ENCODE measurements at places on chromosomes 7 and 10.

DNA sequence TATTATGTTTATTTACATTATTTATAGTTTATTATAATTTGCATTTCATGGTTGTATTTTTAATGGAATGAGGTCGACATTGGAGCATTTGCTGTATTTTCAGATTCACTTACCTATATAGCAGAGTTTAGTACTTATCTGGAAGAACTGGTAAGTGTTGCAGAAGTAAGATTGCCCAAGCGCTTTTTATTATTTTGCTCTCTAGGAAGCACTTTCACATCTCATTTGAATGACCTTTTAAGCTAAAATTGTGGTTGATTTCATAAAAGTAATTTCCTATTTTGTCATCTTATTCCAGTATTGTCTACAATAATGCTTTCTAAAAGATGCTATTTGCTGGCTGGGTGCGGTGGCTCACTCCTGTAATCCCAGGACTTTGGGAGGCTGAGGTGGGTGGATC lies 28.6 kb downstream of the SEC61A2 start:
- no peak for DNase-seq

- no peak for DNase-seq
Measured at GRCh38 chr10:132169766-132170560, 16.8 kb upstream of the DPYSL4 start.

DNA sequence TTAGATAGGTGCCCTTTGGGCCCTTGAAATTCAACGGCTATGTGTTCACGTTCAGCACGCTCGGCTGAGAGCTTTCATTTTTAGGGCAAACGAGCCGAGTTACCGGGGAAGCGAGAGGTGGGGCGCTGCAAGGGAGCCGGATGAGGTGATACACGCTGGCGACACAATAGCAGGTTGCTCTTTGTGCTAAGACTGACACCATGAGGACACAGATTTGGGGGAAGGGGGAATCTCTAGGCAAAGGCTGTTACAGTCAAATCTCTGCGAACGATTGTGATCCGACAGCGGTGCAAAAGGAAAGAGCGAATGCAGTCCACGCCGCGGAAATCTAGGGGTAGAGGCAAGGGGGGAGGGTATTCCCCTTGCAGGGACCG lies 667 bp downstream of the KLLN start:
- DNase-seq: peak; percentile 61

- DNase-seq: no peak
Measured at GRCh38 chr7:69764147-69764546, 165.9 kb downstream of the AUTS2 start.

- DNase-seq: no peak
Measured at GRCh38 chr10:127115100-127115499, 81.3 kb downstream of the INSYN2A start.

DNA sequence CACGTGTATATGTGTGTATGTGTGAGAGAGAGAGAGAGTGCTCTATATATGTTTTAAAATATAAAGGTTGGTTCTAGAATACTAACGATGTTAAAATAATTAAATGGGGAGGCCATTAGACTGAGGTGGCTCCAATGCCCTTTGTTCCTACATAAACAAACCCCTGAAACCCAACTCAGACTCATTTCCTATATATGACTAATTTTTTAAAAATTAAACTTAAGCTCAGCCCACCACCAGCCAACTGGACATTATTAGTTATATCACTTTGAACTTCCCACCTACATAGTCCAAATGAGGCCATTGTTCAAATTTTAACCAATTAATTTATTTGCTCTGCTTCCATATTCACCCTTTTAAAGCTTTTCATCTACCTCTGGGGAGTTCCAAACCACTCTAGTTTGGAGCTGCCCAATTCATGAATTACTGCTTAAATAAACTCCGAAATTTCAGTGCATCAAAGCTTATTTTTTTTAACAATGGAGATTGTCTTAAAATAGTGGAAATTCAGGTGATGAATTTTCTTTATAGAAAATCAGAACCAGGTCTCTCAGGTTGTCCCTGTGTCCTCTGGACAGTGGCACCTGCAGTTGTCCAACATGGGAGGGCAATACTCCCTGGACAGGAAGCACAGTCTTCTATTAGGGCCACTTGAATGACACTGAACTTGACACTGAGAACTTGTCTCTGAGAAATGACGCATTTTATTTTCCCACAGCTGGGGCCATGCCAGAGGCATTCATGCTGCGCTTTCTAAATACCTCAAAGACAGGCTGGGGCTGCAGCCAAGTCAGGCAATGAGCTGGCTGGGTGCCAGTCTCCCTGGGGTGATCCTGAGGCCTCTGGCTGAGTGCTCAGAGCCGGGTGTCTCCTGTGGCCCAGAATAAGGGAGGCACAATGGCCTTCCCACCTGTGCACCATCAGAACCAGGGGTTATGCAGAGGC lies 109.5 kb upstream of the TMEM72 start:
- no peak for DNase-seq

DNA sequence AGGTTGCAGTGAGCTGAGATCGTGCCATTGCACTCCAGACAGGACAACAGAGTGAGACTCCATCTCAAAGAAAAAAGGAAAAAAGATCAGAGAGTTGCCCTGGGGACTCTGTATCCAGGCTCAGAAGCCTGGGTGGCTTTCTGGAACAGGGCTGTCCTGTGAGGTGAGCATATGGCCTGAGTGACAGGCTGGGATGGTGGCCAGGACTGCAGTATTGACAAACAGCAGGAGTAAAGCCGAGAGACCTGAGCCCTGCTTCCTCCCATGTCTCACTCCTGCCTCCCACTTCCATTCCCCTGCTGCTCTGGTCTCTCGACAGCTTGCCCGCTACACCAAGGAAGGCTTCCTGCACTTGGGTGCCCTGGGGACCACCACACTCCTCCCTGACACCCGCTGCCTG lies 578.5 kb downstream of the GALNT17 start:
- DNase-seq: no peak
